H1 (cell line): ENCODE measurements at places on chromosomes 7 and 10. TPM values are rescaled to one million over a fixed set of nuclear protein-coding genes. Genes with fewer than 3 reads are reported as not detected.

ADARB2 gene
- total RNA-seq = 2.7 and 2.8 TPM in 2 replicates

SEC24C gene
- 63.2 and 66.8 TPM in 2 replicates for total RNA-seq

DNA sequence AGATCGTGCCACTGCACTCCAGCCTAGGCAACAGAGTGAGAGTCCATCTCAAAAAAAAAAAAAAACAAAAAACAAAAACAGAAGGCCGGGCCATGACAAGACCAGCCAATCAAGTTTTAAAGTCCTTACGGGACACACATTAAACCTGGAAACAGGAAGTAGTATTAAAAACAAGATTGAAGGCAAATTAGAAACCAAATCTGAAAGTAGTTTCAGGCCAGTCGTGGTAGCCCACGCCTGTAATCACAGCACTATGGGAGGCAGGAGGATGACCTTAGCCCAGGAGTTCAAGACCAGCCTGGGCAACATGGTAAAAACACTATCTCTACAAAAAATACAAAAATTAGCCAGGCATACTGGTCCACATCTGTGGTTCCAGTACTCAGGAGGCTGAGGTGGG lies 18.1 kb downstream of the PSAP start:
- no peak overlapping the region for H3K4me3 ChIP-seq
- H3K27me3 ChIP-seq = no peaks in the 10 kb centered on the region
- H3K27ac ChIP-seq = no peak overlapping the region
- no peak for DNase-seq
- peaks cover 15% of the 10 kb centered on the region for H3K4me1 ChIP-seq

- H3K27ac ChIP-seq = no peak overlapping the region
- DNase-seq = no peak
- no peaks in the 10 kb centered on the region for H3K4me1 ChIP-seq
These were observed 20.7 kb downstream of the MDFIC start for GRCh38 chr7:114942446-114943175.

- no peaks in the 10 kb centered on the region for H3K4me1 ChIP-seq
- no peaks in the 10 kb centered on the region for H3K27me3 ChIP-seq
- no peak overlapping the region for H3K27ac ChIP-seq
- H3K36me3 ChIP-seq = no peaks in the 10 kb centered on the region
- no peak for DNase-seq
- H3K4me3 ChIP-seq = no peak overlapping the region
These were observed 39.0 kb downstream of the SEMA3C start for GRCh38 chr7:80879849-80880248.

- no peak overlapping the region for H3K27ac ChIP-seq
- no peak for DNase-seq
- no peak overlapping the region for H3K4me3 ChIP-seq
- no peaks in the 10 kb centered on the region for H3K36me3 ChIP-seq
- no peaks in the 10 kb centered on the region for H3K4me1 ChIP-seq
- H3K27me3 ChIP-seq = no peaks in the 10 kb centered on the region
These were observed 117.9 kb upstream of the KLF6 start for GRCh38 chr10:3902809-3903410.
